ENCODE measurements at places on chromosomes 5 and 9. TPM values are rescaled to one million over a fixed set of nuclear protein-coding genes. Genes with fewer than 3 reads are reported as not detected.

DNA sequence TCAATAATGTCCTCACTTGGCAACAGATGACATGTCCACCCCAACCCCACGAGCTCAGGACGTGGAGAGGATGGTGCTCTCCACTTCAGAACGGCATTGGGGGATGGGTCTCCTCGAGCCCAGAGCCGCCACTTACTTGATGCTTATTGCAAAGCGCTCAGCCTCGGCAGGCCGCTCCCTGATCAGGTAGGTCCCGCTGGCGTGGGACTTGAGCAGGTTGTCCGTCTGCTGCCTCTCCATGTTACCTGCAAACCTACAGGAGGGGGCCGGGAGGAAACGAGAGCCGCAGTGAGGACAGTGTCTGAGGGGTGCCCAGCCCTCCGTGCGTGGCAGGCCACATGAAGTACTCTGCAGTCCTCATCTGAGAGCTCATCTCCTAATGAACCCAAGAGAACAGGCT is 36.6 kb upstream of the SARDH start:
- DNase-seq = no peak

- DNase-seq = no peak
These were observed 96.9 kb upstream of the FCN2 start for GRCh38 chr9:134783699-134784039.

DNA sequence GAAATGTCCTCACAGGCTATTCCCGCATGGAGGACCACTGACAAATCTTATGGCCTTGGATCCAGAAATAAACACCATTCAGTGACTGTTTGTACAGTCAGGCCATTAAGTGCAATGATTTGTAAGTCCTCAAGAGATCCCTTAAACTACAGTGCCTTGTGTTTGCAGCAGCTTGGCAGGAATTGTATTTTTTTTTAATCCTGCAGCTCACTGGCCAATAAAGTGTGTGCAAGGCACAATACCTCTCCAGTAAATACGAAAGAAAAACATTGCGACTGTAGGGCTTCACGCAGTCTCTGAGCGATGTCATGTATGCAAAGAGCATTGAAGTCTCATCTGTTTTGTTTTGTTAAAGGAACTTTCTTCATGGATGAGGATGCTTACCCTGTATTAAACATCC is 74.2 kb upstream of the TUSC1 start:
- DNase-seq = no peak

CCDC171 gene
- 7.0 TPM for polyA plus RNA-seq

AJM1 gene
- 1.7 TPM for polyA plus RNA-seq

GRCh38 chr9:34591248-34591916 is 1.9 kb upstream of the CNTFR start:
- DNase-seq = no peak

DNA sequence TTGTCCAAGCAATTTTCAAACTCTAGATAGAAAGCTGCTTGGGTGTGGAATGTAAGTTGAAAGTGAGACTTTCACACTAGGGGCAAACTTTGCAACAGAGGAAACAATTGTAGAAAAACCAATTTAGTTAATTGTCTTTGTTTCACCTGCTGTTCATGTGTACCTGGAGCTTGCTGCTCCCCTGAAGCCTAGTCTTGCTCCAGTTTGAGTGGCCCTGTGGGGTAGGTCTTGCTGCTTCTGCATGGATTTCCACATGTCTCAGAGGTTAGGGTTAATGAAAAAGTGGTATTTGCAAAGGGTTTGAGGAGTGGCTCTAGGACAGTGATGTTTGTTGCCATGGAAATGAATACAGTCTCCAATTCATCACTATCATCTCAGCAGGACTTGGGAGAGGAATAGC is 182.2 kb downstream of the FSTL4 start:
- no peak for DNase-seq

TUSC1 gene
- polyA plus RNA-seq = 16.6 TPM

- no peak for DNase-seq
These were observed 159.1 kb downstream of the FAM114A2 start for GRCh38 chr5:153879596-153879995.

GNA14 gene
- polyA plus RNA-seq = 18.1 TPM

GRCh38 chr5:45687701-45688100 is 8.5 kb downstream of the HCN1 start:
- DNase-seq = no peak

Measured in renal cortex interstitium (tissue), 15 donors.